ENCODE measurements at places on chromosomes 5 and 9.

- DNase-seq, result no peak
Observed at GRCh38 chr9:114286146-114286679, 36.7 kb upstream of the ORM1 start.

DNA sequence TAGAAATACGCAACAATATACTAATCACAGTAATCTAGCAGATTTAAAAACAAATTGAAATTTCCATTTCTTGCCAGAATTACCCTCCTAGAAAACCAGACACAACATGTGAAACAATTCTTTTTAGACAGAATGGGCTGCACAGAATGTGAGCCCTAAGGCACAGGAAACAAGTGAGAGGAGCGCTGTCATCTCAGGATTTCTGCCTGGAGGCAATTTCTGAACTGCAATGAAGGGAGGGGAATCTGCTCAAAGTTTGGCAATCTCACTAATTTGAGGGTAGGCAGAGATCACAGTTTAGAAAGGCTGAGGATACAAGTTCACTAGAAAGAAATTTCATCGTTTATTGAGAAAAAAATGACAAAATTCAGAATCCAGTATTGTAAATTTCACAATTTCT is 70.3 kb downstream of the INIP start:
- DNase-seq, result no peak

DNA sequence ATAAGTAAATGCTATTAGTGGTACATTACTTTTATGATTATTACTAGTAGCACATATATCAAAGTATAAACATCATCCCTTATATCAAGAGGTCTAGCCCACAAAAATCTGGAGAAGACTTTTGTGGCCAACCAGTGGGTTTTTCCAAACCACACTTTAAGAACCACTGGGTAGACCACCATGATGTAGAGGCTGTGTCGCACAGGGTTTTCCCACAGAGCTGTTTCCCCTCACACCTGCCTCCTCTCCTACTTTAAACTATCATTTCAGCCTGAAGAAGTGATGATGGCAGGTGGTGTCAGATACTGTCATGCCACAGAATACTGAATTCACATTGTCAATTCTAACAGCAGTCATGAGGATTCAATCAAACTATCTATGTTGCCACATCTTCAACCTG is 109.2 kb downstream of the FBXW11 start:
- no peak for DNase-seq

DNA sequence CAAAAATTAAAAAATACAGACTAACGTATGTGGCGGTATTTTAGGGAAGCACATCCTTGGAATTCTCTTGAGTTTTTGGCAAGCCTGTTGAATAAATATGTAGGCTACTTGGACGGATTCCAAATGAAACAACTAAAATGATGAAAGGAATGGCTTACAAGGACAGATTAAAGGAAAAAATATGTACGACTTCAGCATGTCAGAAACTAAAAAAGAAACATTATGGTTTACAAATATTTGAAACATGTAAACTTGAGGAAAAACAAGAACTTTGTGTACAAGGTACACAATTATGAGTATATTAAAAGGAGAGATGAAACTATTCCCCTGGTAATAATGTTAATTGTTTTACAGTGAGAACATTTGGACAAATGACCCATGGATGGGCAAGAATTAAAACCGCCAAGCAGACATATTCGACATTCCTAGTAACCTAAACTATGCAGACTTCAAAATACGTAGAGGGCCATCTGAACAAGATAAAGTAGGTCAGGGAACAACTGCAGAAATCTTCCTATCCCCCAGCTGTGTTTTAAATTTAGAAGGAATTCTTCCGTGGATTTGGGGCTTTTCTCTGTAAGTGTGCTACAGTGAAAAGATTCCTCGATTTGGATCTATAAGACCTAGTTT is 12.5 kb downstream of the EDIL3 start:
- DNase-seq, result no peak

GRCh38 chr9:72592502-72593403 is 71.3 kb downstream of the TMC1 start:
- DNase-seq, result no peak

Data from CMK (cell line).